AG09319 (cell line): ENCODE measurements at places on chromosomes 5 and 9.

- no peak for DNase-seq
These were observed 143.3 kb downstream of the TTLL11 start for GRCh38 chr9:121949766-121950165.

- DNase-seq = no peak
These were observed 442 bp downstream of the NEURL1B start for GRCh38 chr5:172641359-172642050.

DNA sequence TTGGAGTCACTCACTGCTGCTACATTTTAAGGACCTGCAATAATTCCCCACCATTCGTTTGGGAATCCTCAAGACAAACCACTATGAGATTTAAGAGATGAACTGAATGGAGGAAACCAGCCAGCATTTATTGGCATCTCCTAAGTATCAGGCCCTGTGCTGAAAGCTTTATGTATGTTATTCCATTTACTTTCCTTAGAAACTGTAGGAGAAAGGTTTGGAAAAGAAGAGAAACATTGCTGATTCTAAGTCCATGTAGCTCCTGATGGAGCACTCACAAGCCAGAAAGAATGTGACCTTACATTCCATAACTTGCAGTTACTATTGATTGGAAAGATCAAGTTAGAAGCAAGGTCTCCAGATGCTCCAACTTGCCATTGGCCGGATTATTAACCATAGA is 267.4 kb downstream of the GAS1 start:
- no peak for DNase-seq

- DNase-seq = no peak
These were observed 125.8 kb upstream of the KLF4 start for GRCh38 chr9:107615321-107615720.

DNA sequence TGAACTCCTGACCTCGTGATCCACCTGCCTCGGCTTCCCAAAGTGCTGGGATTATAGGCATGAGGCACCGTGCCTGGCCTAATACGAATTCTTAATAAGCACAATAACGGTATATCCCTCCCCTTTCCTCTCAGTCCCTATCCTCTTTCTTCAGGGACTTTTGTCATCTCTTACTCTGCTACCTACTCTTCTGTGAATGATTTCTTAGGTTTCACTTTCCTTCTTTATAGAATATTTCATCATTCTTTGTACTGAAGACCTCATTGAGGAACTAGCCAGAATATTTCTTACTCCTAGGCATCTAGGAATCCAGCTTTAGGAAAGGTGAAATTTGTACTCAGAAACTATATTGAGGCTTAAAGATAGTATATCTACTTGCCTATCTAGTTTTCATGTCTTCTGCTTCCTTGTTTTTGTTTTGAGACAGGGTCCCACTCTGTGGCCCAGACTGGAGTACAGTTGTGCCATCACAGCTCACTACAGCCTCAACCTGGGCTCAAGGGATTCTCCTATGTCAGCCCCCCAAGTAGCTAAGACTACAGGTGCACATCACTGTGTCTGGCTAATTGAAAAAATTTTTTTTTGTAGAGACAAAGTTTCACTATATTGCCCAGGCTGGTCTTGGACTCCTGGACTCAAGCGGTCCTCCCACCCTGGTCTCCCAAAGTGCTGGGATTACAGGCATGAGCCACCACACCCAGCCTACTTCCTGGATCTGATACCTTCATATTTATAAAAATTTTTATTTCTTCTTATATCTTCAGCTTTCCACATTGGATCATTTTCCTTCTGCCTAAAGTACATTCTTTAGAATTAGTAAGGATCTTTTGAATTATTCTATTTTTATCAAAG is 69.7 kb downstream of the GPBP1 start:
- no peak for DNase-seq

DNA sequence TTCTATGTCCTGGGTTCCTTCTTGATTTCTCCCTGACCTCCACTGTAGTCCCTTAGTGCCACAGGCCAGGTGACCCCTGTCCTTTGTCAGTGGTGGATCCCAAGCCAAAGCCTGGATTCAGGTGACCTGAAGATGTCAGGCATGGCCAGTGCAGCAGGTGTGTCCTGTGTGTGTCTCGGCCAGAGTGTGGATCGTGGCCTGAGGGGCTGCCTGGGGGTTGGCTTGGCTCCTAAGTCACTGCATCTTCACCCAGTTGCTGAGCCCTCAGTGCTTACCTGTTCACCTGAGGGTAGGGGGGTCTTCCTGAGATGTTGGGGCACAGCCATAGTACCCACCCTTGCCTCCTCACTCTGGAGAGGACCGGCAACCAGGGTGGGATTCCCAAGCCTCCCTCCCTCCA is 61.8 kb upstream of the PITX1 start:
- DNase-seq = no peak

DNA sequence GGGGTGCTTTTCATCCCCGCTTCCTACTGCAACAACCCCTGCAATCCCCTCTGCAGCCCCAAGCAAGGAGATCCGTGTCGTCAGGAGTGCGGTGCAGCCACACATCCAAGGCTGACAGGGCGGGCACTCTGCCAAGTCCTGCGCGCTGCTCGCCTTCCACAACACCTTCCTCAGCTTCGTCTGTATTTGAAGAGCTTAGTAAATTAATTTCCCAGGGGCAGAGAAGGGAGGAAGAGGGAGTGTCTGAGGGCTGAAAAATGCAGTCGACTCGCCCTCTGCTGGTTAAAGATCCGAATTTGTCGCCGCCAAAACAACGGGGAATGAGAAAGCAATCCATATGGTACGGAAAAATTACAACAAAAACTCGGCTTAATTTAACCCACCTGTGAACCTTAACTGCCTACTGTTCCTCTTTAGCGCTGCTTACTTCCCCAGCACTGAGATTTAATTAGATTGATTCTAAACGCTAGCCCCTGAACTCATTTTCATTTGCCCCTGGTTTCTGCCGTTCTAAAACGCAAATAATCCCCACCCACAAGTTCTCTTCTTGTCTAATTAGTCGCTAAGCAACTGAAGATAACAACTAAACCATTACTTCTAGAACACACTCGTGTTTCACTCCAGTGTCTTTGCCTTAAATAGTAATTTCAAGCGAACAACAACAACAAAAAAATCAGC is 10.9 kb upstream of the PCDHB1 start:
- DNase-seq = no peak
